ENCODE measurements at places on chromosomes 12 and 14.

DNA sequence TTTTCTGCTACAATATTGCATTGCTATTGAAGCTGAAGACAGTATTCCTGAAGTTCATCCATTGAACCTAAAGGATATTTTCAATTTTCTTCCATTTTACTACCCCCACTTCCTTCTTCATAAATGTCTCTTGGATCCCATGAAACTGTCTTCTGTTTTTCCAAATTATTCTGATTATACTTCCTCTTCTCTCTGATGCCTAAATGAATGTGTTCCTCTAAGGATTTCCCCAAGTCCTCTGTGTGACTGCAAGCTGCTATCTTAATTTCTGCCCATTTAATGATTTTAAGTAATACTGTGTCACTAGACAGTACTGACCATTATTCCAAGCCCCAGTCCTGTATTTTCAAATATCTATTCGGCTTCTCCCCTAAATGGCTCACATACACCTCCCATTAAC lies 102.9 kb downstream of the TAOK3 start:
- no peak for DNase-seq

- DNase-seq: no peak
Measured at GRCh38 chr12:7948589-7949260, 12.7 kb upstream of the SLC2A3 start.

GRCh38 chr12:25591144-25591543 lies 38.1 kb upstream of the LMNTD1 start:
- no peak for DNase-seq

DNA sequence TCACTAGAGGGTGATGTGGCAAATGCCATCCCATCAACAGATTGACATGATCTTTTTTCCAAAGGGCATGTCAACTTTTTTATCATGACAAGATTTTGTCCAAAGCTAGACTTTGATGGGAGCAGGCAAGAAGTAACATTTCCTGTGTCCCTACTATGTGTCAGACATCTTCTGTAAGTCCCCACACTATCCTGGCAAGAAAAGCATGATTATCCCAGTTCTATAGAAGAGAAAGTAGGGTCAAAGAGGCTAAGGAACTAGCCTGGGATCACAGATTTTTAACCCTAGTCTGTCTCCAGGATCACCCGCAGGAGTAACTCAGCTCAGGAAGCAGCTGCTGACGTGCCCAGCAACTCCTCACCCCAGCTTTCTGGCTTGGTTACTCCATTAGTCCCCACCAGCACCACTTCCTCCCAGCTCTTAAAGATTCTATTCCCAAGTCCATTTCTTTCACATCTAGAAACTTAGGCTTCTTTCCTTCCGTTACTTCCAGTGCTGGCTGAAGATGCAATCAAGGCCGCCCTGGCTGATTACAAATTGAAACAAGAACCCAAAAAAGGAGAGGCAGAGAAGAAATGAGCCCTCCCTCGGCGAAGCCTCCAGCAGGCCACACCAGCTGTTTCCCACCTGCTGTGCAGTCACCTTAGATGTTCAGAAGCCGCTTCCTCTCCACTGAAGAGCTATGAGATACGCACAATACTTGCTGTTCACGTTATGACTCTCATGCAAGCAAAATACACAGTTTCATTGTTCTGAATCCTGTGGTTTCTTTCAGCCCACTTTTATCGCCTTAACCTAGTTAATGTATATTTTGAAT lies 6.2 kb downstream of the ISCU start:
- no peak for DNase-seq

DNA sequence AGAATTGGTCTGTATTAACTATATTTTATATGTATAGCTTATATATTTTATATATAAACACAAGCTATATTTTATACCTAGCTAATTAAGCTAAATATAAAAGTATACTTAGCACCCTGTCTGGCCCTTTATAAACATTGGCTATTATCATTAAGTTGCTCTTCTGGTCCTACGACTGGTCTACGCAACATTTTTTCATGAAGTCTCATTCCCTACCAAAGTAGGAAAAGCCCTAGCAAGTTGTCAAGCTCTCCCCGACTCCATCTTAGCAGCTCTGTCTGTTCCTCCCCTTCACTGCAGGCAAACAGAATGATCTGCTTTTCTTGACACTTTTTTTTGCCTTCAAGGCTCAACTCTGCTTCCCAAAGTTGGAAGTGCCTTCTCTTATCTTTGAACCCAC lies 36.7 kb upstream of the ELK3 start:
- no peak for DNase-seq

DNA sequence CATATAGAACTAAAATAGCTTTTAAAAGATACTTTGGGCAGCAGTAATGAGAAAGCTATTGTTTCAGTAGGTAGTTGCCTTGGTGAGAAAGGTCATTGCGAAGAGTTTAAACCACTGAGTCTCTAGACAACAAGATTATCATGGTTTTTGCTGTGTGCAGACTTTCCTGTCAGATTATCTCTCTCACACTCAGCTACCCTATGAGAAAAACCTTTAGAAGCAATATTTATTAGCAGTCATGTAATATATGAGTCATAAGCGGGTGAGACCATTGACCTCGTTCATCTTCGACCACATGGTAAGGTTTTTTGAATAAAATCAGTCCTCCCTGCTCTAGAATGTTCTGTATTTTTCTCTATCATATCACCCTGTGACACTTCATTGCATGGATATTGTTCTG lies 59.9 kb downstream of the GPR65 start:
- DNase-seq: no peak

- DNase-seq: no peak
Measured at GRCh38 chr12:114912811-114913210, 228.8 kb upstream of the TBX3 start.

DNA sequence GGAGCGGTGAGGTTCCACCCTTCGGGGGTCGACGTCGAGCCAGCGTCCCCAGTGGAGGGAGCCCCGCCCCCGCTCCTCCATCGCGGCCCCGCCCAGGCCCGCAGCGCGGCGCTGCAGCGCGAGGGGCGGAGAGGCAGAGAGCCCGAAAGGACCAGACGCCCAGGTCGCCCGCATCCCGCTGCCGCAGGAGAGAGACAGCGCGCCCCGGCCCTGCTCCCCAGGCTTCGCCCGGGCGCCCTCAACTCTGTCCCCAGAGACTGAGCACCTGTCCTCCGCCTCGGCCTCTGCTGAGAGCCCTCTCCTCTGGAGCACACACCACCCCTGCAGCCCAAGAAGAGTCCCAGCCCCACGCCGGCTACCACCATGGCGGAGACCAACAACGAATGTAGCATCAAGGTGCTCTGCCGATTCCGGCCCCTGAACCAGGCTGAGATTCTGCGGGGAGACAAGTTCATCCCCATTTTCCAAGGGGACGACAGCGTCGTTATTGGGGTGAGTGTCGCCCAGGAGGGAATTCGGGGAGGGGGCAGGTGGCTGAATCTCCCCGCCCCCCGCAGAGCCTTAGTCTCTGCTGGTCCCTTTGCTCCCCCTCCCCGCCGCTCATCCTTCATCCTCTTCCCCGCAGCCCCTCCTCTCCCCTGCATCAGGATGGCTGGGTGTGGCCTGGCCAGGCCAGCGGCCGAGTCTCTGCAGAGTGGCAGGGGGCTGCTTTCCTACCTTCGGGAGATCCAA lies at the start of gene KIF5A:
Gene KIF5A (plus strand): TSS at position 136 of the 732 bp plus-strand sequence. CDS start 228 bp downstream, at position 364.
- DNase-seq: peak; percentile 58

DNA sequence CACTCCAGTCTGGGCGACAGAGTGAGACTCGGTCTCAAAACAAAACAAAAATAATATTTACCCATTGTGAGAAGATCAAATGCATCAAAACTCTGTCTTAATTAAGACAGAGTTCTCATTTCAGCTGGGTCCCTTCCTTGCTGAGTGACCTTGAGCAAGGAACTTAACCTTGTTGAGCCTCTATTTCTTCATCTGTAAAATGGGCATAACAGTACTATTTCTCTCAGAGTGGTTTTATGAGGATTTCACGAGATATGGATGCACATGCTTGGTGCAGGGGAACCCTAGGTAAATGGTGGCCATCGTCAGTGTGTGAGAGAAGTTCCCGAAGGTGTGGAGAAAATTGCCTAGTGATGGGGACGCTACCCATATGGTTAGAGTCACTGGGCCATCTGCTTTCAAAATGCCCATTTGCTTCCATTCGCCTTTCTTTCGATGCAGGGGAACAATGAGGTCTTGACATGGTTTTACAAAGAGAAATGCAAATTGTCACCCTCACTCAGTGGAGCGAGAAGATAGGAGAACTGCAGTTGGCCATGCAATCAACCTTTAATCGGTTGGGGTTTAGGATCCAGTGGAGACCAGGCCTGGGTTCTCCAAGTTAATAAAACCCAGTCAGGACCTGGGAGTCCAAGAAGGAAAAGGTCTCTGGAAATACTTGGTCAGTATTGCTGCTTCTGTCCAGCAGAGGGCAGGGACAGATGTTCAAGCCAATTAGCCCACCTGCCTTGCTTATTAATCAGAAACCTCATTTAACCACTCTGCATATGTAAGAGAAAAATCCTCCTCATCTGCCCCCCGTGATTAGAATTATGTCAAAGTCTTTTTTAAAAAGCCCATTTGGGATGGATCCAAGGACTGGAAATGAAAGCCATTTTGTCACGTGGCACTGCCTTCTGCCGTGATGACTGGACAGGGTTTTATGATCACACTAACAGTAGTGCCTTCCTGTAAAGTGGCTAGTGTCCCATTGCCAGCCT lies 37.2 kb downstream of the CFAP251 start:
- peak; percentile 34 for DNase-seq

- no peak for DNase-seq
Measured at GRCh38 chr12:52630599-52631200, 12.3 kb upstream of the KRT73 start.

- DNase-seq: no peak
Measured at GRCh38 chr12:111277570-111277969, 91.3 kb downstream of the PHETA1 start.

GRCh38 chr12:75990189-75990912 lies 41.2 kb downstream of the PHLDA1 start:
- no peak for DNase-seq

DNA sequence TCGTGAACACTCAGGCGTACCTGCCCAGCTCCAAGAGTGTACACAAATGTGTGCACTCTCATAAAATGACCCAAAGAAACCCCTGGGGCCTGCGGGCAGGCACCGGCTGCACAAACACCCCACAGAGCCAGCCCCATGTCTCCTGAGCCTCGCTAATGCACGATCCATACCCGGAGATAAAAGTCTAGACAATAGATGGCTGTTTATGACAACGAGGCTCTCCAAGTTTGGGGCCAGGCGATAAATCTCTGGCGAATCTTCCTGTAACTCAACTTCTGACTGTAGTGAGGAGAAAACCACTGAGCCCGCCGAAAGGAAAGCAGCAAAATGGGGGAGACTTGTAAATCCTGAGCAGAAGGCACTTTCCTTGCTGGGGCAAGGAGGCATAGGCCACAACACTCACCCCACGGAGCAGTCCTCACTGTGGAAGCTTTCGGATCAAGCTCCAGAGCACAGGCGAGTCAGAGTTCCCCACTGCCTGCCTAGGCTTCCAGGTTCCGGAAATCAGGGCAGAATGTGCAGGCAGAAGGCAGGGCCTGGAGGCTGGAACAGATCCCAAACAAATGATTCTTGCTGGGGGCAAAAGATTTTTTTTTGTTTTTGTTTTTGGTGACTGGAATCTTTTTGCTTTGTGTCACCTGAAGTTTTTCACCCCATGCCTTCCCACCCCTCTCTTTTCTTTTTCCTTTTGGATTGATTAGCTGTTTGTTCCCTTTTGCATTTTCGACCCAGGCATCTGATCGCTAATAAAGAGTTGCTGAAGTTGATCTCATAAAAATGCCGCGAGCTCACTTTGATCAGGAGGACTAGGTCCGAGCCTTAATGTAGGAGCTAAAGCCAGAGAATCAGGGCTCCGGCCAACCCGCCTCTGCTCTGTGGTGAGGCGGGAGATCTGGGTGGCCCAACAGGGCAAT lies 4.5 kb upstream of the HOXC11 start:
- DNase-seq: no peak

GRCh38 chr14:51079489-51079888 lies 15.4 kb downstream of the TRIM9 start:
- no peak for DNase-seq

GRCh38 chr12:78684419-78684818 lies 180.2 kb upstream of the SYT1 start:
- DNase-seq: no peak

- DNase-seq: peak; percentile 5
Measured at GRCh38 chr14:95260537-95261361, 59.0 kb downstream of the CLMN start.

DNA sequence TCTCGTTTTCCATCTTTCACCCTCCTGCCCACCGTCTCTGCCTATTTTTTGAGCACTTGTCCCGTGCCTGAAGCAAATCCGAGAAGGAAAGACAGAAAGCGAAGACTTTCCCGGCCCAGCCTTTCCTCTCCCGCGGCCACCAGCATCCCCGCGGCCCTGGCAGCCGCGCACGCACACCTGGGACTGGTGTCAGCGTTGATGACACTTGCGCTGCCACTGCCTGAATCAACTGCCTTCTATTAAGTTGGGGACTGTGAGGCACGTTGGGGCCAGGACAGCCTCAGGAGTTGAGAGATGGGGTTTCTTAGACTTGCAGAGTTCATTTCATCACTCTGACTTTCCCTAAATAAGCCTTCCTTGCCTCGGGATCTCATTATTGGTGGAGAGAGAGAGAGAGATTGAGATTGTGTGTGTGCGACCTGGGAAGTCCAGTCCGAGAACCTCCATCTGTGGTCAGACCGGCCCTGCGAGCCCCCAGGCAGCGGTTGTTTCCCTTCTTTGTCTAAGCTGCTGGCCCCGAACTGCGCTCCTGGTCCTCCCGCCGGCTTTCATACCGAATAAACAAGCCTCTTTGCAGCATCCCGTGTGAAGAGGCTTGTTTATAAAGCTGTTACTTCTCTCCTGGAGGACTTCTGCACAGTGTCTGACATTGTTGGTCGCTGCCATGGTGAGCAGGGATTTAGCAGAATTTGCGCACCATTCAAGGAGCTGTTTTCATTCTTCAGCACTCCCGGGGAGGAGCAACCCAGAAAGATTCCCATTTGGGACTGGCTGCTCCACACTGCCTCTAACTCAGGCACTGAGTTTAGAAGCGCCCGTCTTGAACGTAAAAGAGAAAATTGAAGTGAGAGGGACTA lies 1.5 kb downstream of the PDZRN4 start:
- peak; percentile 5 for DNase-seq

DNA sequence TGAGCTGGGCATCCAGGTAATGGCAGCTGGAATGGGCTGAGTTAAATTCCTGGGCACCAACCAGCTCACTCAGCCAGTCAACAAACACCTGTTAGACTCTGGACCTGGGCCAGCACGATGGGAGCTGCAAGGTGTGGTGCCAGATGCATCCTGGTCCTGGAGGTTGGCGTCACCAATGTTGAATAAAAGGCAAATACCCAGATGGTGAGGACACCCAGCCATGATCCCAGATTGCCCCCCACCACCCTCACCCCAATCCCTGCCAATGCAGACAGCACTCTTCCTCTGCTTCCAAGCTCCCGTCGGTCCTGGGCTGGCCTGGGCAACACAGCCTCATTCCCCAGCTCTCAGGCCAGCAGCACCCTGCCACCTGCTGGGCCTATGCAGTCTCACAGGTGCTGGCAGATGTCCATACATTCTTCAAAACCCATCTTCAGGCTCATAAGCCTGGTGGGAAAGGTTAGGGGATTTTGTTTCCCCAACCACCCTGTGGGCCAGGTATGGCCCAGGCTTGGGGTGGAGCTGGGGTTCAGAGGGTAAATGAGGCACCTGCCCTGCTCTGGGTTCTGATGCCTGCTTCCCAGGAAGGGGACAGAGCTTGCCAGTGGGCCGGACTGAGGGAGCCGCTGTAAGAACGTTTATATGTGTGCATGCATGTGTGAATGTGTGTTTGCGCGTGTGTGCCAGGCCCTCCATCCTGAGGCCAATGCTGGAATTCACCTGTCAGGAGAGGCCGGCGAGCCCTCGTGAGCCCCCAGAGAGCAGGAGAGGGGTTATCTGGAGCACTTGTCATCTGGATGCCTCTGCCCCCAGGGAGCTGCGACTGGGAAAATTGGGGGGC lies 58.0 kb downstream of the LGMN start:
- peak; percentile 19 for DNase-seq

Measured in adipocyte (in vitro differentiated cells).